ENCODE measurements at places on chromosomes 6 and 20.

DNA sequence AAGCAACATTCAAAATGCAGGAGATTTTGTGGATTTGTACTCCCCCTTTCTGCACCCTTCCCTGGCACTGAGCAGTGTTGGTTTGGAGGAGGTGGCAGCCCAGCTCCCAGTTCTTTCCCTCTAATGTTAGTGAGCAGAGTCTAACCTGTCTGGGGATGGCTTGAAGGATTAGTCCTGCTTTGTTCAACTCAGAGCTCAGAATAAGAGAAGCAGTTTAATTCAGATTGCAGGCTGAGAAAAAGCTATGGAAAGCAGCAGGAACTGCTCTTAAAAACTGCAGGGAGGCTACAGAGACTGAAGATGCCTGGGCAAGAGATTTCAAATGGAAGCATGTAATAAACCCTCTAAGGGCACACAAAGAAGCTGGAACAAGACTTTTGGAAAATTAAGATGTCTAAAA, 223.4 kb upstream of the GGTLC1 start:
- DNase-seq, result no peak

DNA sequence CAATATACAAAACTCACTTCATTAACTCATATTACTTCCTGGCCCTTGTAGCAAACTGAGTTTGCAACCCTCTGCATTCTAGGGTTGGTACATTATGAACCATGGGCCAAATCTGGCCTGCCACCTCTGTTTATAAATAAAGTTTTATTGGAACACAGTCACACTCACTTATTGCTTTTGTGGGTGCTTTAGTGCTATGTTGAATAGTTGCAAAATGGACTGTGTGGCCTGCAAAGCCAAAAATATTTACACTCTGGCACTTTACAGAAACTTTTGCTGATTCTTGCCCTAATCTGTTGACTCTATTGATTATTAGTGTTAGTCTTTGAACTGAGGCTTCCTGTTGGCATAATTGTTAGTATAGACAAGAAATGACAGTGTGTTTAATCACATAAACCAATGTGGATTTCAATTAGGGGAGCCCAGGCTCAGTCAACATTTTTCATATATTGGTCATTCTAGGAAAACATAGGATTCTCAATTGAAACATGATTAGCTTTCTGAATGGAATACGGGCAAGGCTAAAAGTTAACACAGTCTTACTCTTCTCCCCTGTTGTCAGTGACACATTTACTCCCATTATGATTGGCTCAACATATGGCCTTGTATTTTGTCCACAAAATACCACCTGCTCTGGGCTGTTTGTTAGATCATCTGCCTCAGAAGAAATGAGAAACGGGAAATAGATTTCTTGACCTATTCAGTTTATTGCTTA, 241.9 kb upstream of the ZFP64 start:
- DNase-seq, result no peak

GRCh38 chr6:136501096-136501495, 49.1 kb downstream of the MAP7 start:
- DNase-seq, result no peak

DNA sequence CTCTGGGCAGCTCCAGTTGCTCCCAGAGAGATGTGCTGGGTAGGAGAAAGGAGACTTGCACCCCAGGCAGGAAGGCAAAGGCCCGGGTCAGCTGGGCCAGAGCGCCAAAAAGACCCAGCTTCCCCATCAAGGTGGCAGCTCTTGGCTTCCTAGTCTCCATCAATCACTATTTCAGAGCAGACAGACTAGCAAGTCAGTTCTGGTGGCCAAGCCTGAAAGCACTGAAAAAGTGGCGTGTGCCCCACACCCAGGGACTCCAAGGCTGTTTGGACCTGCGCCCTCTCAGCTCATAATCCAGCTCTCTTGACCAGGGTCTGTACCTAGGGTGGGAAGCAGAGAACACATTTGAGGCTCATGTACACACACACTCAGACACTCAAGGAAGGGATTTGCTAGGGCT, 3.7 kb downstream of the MAFB start:
- DNase-seq, result no peak

- DNase-seq, result no peak
These were observed 6.4 kb upstream of the MICAL1 start for GRCh38 chr6:109461733-109462526.

- DNase-seq, result no peak
These were observed 1.1 kb upstream of the ZBTB2 start for GRCh38 chr6:151392427-151392826.

DNA sequence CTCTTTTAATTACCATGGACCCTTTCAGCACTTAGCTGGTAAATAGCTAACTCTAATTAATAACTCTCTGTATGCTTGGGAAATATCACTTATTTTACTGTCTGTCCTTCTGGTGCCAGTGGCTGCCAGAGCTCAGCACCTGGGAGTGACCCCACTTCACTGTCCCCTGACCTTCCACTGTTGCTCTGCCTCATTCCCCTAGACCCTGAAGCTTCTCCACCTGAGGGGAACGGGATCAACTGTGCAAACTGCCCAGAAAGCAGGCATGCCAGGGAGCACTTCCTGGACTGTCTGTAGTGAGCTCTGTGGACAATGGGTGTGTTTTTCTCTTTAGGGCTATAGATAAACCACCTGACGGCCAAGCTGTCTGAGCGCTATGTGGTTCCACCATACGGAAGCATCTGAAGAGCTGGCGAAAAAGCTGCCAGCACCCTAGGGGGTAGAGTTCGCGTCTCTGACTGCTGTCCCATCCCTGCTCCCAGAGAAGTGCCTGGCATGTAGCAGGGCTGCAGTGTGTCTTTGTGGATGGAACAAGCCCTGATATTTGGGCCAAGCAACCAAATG, 106.3 kb upstream of the FOXA2 start:
- no peak for DNase-seq
